ENCODE measurements at places on chromosomes 7 and 10.

GRCh38 chr7:31744294-31744874 lies 57.4 kb downstream of the PPP1R17 start:
- DNase-seq, result peak; percentile 11

DNA sequence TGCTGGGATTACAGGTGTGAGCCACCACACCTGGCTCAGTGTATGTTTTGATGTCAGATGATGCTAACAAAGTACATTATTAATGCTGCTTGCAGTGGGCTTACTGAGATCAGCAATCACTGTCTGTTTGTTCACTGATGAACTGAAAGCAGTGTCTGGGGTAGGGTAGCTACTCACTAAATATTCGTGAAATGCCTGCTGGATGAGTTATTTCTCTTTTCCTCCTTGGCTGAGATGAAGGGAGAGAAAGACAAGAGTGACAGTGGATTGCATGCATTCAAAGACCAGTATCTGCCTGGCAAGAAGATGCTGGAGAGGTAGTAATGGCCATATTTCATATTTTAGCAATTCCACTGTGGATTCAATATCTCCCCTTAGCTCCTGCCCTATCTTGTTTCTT lies 32.3 kb downstream of the FAM107B start:
- DNase-seq, result no peak

DNA sequence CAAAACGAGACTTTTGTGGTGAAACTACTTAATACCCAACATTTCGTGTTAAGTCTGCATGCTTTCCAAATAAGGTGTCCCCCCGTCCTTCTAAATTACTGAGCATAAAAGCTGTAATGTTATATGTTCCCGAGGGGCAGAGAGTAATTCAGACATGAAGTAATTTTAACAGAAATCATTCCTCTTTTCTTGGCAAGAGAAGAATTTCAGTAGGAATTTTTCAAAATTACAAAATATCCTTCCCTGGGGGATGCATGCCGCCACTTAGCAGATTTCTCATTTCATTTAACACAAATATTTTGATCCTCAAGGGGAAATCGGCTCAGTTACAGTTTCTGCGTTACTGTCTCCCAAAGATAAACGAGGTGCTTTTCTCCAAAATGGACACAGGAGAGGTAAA lies 213.2 kb upstream of the RHOBTB1 start:
- no peak for DNase-seq

DNA sequence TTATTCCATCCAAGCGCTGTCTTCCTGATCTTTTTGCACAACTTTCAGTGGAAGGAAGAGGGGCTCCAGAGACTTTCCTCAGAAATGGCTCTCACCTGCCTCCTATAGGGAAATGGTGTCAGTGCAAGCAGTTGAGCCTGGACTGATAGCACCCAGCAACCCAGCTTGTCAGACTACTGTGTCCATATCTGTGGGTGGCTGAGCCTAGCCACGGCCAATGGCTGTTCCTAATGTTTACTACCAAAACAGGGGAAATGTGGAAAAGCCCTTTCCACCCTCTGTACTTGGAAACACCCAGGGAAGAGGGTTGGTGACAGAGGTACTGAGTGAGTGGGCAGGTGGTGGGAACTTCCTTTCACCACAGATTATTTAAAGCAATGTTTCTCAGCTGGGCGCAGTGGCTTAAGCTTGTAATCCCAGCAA lies 4.3 kb upstream of the YKT6 start:
- DNase-seq, result peak; percentile 43

GRCh38 chr7:100588438-100588837 lies 2.3 kb downstream of the FBXO24 start:
- DNase-seq, result no peak

DNA sequence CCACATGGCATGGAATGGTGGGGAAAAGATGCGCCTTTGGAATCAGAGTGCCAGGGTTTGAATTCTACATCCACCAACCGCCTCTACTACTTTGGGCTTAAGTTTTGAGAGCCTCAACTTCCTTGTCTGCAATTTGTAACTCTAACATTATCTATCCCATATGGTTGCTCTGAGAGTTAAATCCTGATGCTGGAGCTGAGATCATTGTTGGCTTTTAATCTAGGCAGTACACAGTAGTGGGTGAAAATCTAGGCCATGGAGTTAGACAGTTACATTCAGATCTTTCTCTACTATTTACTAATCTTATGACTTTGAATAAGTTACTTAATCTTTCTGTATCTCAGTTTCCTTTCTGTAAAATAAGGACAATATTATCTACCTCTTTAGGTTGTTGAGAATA lies 149.7 kb upstream of the AOAH start:
- DNase-seq, result no peak

Data from CD4-positive, alpha-beta T cell treated with Interleukin-4 for 1 hour (primary cell).